ENCODE measurements at places on chromosomes 7 and 10. TPM values are rescaled to one million over a fixed set of nuclear protein-coding genes. Genes with fewer than 3 reads are reported as not detected.

NPY4R gene
- total RNA-seq = 2.2 TPM

CRHR2 gene
- total RNA-seq = not detected

RELN gene
- total RNA-seq = 0.10 TPM

RGS10 gene
- total RNA-seq = 68.6 TPM

DOCK4 gene
- total RNA-seq = 10.8 TPM

VPS37D gene
- total RNA-seq = 4.4 TPM

DNAJC12 gene
- 0.44 TPM for total RNA-seq

TFPI2 gene
- 2.9 TPM for total RNA-seq

EEPD1 gene
- 48.0 TPM for total RNA-seq

ANKRD2 gene
- 0.98 TPM for total RNA-seq

DNA sequence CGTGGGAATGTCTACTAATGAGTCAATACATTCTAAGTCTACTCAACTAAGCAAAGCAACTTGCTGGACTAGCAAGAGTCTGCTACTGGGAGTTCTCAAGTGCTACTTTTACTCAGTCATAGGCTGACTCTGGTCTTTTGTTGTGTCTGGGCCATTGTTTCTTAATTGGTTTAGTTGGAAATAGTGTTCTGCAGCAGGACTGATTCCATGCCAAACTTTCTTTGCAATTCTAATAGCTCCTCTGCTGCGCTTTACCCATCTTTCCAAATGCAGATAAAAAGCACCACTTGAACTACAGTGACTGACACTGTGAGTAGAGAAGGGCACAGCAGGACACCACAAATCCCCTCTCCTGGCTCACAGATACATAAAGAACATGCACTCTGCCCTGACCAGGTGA, 125.7 kb downstream of the CD36 start:
- DNase-seq = no peak

DNA sequence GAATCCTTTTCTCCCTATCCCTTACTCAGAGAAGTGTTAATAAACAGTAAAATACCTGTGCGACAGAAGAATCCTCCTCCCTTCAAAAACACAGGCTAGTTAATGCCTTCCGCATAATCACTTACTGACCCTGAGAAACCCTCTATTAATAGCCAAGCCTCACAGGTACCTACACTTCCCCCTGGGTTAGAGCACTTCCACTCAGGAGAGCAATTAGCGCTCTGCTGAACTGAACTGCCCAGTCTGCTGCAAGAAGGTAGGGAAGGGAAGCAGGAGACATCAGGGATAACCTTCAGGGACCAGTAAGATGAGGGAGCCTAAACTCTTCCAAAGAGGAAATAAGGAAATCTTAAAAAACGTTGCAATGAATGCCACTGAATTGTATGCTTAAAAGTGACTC, 39.6 kb downstream of the KIAA1549 start:
- DNase-seq = no peak

- no peak for DNase-seq
Observed at GRCh38 chr10:119650692-119651513, at the start of gene BAG3. TSS of gene BAG3 (plus strand) at chr10:119651380. CDS start at chr10:119651676, 296 bp downstream.

DNA sequence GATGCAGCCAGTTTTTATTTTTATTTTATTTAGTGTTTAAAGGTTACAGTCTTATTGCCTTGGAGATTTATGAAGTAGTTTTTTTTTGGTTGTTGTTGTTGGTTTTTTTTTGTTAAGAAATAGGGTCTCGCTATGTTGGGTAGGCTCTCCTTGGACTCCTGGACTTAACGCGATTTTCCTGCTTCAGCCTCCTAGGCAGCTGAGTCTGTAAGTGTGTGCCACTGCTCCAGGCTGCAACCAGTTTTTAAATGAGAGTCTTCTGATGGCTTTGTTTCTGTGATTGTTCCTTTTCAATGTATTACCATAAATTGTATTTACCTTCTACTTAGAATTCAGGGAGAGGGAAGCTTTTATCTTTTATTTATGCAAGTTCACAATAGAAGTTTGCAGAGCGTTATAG, 62.8 kb downstream of the BICC1 start:
- DNase-seq = no peak

DNA sequence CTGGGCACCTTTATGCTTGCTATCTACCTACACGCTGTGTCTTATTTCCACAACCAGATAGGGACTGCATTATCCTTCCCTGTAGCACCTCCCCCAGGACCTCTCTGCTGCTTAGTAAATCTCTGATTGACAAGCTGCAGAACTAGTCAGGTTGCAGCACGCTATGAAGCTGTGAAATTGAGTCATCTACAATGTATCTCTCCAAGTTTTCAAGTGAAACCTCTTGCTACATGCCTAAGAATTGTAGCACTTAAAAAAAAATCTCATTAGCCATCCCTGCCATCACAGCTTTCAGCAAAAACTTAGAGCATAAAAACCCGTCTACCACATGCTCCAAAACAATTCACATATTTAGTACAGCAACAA, 69.7 kb upstream of the FGFR2 start:
- no peak for DNase-seq

DNA sequence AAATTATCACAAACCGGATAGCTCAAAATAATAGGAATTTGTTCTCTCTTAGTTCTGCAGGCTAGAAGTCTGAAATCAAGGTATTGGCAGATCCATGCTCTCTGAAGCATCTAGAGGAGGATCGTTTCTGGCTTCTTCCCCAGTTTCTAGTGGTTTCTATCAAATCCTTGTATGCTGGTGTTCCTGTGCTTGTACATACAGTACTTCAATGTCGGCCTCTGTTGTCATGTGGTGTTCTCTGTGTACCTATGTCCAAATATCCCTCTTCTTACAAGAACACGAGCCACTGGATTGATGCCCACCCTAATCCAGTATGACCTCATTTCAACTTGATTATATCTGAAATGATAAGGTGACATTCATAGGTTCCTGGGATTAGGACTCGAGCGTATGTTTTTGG, 9.8 kb upstream of the TAX1BP1 start:
- DNase-seq = no peak

DNA sequence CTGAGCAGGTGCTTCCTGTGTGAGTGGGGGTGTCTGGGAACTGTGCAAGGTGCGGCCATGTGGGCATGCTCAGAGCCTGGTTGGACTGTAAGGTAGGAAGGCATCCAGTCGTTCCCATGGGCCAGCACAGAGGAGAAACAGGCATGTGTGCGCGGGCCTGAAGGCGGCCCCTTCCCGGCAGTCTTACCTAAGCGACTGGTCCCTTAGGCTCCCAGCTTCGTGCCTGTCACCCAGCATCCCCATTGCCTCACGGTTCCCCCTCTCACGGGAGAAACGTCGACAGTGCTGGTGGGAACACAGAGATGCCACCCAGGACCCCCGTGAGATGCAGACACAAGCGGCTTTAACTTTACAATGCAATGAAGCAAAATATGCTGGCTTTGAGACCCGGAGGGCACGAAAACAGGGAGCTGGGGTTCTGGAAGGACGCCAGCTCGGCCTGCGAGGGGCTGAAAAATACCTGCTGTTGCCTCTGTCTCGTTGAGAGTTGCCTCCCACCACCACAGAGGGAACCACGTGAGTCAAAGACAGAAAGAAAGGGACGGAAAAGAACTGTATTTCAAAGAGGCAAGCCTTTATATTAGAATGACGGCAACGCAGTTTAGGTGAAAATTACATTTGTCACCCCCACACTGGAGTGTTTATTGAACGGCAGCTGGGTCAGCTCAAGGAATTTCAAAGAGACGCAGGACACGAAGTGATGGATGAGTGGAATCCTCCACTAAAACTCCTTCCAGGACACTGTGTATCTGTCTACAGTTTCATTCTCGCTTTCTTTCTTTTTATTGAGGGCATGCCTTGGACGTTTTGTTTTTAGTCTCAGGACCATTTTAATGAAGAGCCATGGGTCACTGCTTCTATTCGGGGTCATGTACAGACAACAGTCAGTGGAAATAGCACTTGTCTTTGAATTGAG, 128.4 kb downstream of the DNAJB6 start:
- DNase-seq = no peak

DNA sequence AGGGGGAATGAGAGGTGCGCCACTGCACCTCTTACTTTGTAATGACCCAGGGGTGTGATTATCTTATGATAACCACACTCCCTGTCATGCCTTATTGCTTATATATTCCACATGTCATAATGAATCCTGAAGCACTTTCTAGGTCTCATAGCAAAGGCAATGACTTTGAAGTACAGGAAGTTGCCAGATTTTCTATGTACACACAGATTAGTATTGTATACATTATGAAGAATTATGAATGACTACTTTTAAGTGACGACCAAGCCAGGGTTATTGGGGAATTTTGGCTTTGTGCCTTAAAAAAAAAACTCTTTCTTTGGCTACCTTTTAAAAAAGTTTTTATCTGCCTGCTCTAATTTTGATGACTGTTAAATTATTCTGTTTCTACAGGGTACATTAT, 269.6 kb downstream of the MDFIC start:
- DNase-seq = no peak

DNA sequence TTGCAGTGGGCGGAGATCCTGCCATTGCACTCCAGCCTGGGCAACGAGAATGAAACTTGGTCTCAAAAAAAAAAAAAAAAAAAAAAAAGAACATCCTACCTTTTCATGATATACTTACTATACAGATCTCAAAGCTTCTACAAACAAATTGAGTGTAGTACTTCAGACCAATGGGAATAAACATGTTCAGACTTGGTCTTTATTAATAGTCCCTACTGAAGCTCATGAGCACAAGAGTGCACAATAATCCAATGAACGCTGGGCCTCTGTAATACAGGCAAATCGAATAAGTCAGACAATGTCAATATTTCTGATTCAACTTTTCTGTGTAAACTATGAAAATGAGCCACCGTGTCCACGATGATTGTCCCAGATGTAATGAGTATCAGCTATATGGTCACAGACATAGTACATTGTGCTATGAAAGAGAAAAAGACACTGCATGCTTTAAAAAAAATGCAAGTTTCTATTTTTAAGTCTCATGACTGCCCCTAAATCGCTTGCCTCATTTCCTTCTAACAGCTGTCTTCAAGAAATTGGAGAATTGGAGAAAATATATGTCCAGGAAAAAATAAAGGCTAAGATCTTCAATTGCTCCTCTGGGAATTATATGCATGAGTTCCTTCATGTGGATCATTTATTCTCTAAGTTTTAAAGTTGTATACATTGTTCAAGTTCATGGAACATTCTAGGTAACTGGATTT, 64.0 kb upstream of the CTTNBP2 start:
- DNase-seq = no peak

GRCh38 chr10:33321516-33321915, 13.0 kb downstream of the NRP1 start:
- DNase-seq = no peak

All from Panc1 (cell line).